ENCODE measurements at places on chromosomes 5 and 9.

- DNase-seq: no peak
Measured at GRCh38 chr5:133482028-133482427, 130.3 kb downstream of the FSTL4 start.

DNA sequence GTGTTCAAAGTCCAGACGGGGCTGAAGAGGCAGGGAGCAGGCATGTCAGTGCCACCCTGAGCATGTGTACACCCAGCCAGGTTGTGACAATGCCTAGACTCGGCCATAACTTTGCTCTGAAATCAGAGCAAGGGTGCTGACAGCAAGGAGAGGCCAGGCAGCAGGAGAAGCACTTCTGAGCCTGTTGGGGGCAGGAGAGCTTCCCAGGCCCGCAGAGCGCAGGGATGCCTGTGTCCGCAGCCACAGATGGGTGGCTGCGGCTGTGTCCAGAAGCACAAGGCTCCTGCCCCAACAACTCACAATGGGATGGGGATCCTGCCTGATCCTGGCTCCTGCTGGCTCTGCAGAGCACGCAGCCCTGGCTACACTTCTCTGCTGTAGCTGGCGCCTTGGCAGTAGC lies 373.9 kb downstream of the CHSY3 start:
- no peak for DNase-seq

GRCh38 chr5:121758615-121759014 lies 93.1 kb upstream of the FTMT start:
- no peak for DNase-seq

GRCh38 chr9:8863069-8863468 lies 1063.5 kb upstream of the DMAC1 start:
- DNase-seq: no peak

Data from CD4-positive, alpha-beta T cell treated with Interleukin-17A for 1 hour (primary cell).